ENCODE measurements at places on chromosomes 3 and 15.

DNA sequence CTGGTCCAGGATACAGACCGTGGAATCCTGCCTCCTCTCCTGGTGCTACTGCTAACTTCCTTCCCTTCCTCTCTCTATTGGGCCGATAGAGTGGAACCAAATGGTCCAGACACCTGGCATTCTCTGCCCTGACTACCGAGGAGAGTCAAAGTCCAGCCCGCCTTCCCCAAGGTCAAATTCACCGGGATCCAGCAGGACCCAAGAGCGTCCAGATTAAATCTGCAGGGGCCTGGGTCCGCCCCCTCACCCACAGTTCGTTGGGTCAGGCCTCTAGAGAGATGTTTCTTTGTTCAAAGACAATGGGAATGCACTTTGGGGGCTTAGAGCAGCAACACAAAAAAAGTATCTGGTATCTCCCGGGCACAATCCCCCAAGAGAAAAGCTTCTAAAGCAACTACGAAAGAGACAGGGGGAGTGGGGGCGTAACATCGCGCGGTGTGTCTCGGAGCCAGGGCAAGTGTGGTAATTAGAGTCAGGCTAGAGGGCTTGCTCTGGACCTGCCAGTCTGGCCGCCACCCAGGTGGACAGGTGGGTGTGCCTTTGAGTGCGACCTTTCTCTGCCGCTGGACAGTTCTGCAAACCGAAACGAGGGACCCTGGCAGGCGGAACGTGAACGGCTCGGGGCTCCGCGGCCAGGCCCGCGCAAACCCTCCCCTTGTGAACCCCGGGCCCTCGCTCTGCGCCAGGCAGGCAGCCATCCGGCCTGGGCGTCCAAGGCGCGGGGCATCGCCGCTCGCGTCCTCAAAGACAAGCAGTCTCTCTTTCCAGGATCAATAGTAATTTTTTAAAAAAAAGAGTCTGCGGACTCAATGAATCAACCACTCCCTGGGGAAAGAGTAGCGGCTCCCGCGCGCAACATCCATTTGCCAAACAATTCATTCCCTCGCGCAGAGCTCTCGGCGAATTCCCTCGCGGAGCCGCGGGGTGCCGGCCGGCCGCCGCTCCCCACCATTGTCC lies 806 bp downstream of the KLHL25 start:
- no peak for DNase-seq

DNA sequence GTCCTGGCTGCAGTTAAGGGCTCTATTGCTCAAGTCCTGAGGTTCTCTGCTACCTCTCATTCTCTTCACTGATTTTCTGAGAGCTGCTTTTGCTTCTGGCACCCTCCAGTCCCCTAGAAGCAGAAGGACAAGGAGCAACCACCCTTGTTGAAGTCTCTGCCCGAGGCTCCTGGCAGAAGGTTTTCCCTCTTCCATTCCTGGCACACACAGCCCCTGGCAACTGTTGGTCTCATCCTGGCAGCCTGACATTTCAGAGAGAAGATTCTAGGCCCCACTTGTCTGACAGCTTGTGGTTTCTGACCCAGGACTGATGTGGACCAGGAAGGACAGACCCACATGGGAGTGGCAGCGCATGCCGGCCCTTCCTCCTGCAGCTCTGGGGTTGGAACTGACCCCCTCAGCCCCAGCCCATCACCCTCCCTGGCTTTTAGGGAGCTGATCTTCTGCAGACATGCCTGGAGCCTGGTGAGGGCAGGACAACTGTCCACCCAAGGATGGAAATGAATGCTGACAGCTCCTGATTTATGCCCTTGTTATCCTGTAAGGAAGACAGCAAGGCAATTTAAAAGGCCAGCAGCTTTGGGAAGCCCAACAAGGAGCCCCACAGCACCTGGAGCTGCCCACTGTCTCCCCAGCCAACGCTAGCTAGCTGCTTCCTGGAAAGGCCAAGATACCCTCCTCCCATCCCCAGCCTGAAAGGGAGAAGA lies 13.0 kb upstream of the NTRK3 start:
- no peak for DNase-seq

GRCh38 chr15:65379986-65380385 lies 2.2 kb upstream of the IGDCC3 start:
- DNase-seq: no peak

DNA sequence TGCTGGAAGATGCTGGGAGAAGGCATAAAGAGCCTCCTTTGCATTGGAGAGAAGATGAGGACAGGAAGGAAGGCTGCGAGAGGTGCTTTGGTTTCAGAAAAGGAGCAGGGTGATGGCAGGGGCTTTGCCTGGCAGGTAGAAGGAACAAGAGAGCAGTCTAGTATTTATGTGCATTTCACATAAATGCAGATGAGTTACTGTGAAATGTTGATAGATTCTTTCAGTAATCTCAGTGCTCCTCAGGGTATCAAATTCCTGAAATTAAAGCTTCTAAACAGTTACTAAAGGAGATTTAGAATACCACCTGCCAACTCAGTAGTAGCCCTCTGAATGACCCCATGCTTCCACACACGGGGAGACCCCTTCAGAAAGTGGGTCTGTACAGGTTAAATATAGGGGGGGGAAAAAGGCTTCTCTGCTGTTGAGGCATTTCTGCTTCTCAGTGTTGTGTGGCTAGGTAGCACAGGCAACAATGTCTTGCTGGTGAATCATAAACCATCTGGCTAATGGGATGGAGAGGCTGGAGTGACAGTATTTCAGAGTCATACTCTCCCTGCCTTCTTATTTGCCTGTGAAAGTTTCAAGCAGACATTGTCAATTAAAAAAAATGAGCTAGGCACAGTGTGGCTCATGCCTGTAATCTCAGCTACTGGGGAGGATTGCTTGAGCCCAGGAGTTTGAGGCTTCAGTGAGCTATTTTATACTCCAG lies 14.3 kb upstream of the FBXL22 start:
- DNase-seq: no peak

DNA sequence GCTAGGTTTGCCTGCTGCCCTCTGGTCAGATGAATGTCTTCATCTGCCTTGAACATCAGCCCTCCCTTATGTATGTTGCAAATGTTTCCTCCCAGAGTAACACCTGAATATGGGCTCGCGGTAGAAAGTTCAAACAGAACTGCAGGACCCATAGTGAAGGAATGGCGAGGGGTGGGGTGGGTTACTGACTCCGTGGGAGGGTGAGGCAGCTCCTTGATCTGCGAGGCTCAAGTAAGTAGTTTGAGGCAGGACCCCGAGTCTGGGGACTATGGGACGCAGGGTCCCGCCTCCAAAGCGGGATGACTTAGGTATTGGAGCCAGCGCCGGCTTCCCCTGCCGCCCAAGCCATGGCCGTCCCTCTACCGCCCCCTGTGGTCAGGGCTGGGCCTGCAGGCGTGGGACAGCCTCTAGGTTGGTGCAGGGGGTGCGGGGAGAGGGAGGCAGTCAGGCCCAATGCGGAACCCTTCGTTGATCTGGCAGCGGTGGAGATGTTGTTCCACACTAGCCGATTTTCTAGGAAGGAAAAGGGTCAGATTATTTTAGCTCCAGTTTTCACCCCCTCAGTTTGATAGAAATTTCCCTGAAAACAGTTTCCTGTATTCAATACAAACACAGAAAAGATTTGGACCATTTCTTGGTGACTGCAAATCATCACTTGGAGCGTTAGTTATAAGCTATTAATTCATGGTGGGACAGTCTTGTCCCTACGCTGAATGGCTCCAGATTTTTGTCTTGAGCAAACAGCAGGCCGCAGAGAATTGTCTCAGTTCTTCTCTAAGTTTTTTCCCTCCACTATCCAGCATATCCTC lies 72.3 kb downstream of the CORO2B start:
- DNase-seq: no peak

DNA sequence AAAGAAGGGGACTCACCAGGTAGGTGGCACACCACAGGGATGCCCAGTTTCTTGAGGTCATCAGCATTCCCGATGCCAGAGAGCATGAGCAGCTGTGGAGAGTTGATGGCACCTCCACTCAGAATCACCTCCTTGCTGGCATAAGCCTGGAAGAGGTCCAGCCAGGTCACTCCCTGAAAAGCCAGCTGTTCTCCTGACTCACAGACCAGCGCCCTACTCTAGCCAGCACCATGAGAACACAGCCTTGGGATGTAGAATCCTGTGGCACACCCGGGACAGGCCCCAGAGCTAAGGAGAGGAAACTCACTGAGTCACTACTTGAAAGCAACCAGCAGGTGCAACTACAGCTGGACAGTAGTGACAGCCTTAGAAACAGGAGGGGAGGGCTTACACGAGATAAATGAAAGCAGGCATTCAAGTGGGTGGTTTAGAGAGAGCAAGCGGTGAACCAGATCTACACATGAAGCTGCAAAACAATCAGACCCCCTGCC lies 24.5 kb downstream of the CHDH start:
- no peak for DNase-seq

DNA sequence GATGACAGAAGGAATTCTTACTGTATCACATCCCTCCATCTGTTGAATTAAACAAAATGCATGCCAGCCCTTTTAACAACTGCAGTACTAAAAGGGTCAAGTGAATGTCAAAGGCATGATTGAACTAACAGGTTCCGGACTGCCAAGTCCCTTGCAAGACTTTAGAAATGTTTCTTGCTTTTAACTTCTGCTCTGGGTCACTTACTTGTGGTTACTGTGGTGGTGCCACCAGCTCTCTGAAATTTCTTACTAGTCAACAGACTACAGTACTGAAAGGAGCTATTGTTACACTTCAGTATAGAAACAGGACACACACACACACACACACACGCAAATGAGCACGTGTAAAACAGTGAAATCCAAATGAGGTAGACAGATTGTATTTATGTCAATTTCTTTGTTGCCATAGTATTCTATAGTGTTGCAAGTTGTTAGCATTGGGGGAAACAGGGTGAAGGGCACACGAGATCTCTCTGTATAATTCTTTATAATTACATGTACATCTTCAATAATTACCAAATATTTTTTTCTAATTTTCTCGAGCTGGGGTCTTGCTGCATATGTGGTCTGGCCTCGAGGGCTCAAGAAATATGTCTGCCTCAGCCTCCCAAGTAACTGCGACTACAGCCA lies 79.9 kb upstream of the SLC25A26 start:
- DNase-seq: no peak

Measured in GDM1 (cell line).